ENCODE measurements at places on chromosomes 3 and 15. TPM values are rescaled to one million over a fixed set of nuclear protein-coding genes. Genes with fewer than 3 reads are reported as not detected.

DNA sequence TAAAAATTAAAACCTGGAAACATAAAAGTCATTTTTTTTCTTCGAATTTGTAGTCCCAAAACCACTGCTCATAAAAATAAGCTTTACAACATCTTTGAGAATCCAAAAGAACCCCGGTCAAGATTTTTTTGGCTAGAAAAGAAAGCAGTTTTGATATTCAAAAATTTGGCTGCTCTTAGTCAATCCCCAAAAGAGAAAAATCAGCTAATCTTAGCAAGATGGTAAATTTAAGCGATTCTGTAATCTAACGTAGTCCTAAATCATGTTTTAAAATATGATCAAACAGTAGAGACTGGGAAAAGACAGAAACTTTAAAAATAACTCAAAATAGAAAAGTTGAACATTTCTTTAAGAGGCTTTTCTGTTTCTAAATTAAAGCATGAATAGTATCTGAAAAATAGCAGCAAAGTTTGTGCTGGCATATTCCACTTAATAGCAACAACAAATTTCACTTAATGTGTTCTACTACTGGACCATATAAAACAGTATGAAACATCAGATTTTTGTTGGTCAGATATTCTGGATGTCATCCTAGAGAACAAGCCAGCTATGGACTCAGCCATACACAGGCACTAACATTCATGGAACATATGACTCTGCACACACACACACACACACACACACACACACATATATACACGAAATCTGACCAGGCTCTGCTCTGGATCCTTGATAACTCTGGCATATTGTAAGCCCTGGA lies 19.1 kb upstream of the NR2F2 start:
- DNase-seq = peak; percentile 85

- no peak for DNase-seq
These were observed 87.5 kb upstream of the CBLB start for GRCh38 chr3:105956306-105956705.

DNA sequence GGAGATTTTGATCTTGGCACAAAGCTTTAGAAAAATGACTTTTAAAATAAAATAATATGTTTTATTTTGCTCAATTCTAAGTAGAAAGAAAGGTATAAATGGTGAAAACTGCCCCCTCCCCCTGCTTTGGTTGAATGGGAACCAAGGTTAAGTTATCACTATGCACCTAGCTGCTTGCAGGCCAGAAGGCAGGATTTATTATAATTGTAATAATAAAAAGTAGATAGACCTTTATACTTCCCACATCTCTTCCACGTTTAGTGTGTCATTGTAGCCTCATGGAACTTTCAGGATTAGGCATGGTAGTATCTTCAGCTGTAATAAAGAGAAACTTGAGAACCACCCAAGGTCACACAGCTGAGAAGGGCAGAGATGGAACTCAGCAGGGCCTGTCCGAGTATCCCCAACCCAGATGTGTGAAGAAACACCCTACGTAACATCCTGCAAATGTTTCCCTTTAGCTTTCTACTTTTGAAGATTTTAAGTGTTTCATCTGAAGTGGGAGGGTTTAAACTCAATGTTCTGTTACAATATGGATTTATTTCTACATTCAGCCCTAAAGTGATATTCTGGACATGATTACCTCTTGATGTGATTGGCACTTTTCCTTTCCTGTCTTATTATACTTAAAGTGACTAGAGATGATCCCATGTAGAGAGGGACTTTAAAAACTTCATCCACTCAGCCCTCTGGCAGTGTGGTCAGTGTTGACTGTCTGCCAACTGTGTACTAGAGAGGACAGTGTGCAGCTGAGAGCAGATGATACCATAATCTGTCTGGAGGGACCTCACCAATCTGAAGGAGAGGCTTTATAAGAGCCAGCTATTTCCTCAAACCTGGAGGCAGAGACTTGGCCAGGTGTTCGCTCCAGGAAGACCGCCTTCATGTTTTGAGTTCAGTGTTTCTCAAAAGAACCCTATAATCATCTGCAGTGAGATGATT lies 282.5 kb upstream of the TRIM42 start:
- DNase-seq = peak; percentile 57

- DNase-seq = no peak
These were observed 137.8 kb downstream of the DMXL2 start for GRCh38 chr15:51484781-51485180.

DNA sequence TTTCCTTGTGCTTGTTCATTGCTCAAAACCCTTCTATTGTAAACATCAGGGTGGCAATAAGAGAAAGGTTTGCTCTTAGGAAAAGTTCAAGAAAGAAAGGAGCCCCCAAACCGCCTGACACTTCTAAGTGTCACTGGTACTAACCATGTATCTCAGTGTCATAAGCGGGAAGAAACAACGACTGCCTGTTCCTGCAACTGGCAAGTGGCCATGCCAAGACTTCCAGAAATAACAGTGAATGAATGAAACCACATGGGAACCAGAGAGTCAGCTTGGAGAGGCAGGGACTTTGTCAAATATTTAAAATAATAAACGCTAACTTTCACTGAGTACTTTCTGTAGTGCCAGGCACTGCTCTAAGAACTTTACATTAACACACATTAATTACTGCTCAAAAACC lies 1.1 kb downstream of the PLSCR2 start:
- peak; percentile 11 for DNase-seq

- no peak for DNase-seq
These were observed 189.4 kb upstream of the CD96 start for GRCh38 chr3:111352585-111352984.

- DNase-seq = no peak
These were observed 54.6 kb downstream of the CAPN3 start for GRCh38 chr15:42413920-42414319.

- DNase-seq = peak; percentile 87
These were observed 827 bp downstream of the WNT5A start for GRCh38 chr3:55486101-55486856.

DNA sequence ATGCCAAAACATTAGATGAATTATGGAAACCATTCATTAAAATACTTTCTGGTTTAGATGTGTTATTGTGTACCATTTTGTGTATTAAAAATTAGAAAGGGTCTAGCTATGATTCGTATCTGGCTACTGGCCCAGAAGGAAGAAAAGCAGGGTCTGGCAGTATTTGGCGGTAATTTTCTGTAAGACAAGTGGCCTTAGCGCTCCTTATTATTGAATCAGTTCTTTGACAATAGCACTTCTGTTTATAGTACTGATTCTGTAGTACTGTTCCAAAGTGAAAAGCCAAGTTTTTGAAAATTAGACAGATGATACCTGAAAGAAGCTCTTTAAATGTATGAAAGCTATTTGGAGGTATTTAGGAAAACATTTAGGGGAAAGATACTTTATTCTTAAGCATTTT lies 10.2 kb downstream of the GLCE start:
- no peak for DNase-seq

- peak; percentile 16 for DNase-seq
These were observed 521.5 kb downstream of the GRM7 start for GRCh38 chr3:7382293-7383010.

Gene CHRFAM7A
- polyA plus RNA-seq = 1.0 TPM

Gene CCDC12
- polyA plus RNA-seq = 56.4 TPM

Gene RBM5
- 126 TPM for polyA plus RNA-seq

Gene FAM81A
- polyA plus RNA-seq = 1.1 TPM
